ENCODE measurements at places on chromosomes 13 and 19.

GRCh38 chr19:19463348-19464117, 51.8 kb downstream of the TSSK6 start:
- no peak for DNase-seq

DNA sequence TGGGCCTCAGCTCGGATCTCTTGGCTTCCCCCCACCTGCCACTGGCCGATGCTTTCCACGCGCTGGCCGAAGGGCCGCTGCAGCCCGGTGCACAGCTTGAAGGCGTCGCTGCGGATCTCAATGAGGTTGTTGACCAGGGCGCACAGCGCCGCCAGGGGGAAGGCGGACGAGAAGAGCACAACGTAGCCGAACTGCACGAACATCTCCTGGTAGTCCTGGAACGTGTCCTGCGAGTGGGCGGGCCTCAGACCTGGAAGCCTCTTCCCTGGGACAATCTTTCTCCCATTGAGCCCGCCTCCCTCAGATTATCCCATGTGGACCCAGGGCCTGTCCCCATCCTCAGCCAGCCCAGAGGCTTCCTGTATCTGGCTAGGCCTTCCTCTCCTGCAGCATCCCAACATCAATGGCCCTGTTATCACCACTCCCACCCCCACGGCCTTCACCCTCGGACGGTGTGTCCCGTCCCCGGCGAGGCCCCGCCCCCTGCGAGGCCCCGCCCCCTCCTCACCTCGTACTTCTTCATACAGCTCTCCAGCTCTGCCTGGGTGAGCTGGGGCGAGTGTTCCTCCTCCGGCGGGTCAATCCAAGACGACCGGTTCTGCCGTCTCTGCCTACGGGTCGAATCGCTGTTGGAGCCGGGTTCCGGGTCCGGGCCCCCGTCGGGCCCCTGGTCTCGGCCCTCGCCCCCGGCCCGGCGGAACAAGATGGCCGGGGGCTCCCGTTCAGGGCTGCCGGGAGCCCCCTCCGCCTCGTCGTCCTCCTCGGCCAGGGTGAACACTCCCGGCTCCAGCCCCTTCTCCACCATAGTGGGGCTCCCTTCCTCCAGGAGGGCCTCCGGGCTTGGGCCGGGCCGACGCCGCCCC, 6.8 kb downstream of the ANO8 start:
- no peak for DNase-seq

- DNase-seq: no peak
These were observed 3.8 kb downstream of the ZNF749 start for GRCh38 chr19:57438925-57439324.

- no peak for DNase-seq
These were observed 4.5 kb downstream of the FGF9 start for GRCh38 chr13:21675095-21675991.

- DNase-seq: no peak
These were observed 186.2 kb upstream of the PCDH9 start for GRCh38 chr13:67416047-67416925.

Measured in thoracic aorta (tissue), 2 donors.